ENCODE measurements at places on chromosomes 7 and 10.

GRCh38 chr10:15558136-15558535 lies 161.6 kb downstream of the ITGA8 start:
- no peak for DNase-seq

- DNase-seq = no peak
These were observed 1.2 kb downstream of the PLEKHA1 start for GRCh38 chr10:122375679-122376160.

DNA sequence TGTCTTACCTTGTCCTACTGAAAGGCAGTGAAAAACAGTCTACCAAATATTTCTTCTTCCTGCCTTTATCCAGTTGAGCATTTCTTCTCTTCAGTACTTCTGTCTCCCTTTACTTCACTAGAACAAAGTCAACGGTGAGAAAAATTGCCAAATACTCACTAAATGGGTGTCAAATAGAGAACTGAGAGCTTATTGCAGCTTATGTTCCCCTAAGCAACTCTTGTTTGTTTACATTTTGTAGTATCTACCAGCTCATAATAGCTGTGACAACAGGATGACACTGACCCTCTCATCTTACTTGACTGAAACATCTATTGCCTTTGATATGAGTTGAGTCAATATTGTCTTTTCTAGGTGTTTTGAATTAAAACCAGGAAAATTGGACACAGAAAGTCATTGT lies 327.9 kb upstream of the SORCS1 start:
- no peak for DNase-seq

DNA sequence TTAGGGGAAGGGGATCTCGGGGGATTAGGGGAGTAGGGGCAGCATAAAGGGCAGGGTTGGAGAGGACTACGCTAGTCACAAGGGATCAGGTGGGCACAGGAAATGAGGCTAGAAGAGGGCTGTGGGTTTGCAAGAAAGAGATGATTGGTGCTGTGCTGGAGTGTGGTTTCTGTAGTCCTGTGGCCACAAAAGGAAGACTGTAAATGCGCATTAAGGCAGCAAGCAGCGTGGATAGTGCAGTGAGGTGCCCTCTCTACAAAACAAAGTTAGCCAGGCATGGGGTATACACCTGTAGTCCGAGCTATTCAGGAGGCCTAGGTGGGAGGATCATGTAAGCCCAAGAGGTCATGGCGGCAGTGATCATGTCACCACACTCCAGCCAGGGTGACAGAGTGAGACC lies 212.1 kb downstream of the MLLT10 start:
- DNase-seq = no peak

GRCh38 chr10:98446151-98446660 lies 529 bp downstream of the HPS1 start:
- peak; percentile 40 for DNase-seq

DNA sequence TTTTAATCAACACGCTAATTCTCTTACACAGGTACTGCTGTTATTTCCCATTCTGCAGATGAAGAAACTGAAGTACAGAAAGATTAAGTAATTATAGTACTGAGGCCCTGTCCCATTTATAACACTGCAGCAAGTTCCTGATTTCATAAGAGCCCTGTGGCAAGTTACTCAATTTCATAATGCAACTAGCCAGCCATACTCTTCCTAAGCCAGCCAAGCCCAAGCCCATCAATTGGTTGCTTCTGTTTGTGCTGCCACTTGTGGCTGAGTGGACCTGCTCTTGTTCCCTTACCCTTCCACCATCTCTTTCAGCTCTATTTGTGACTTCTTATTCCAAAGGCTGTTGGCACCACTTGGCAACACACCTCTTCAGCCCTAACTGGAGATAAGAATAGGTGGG lies 19.7 kb upstream of the PRPF18 start:
- DNase-seq = no peak

DNA sequence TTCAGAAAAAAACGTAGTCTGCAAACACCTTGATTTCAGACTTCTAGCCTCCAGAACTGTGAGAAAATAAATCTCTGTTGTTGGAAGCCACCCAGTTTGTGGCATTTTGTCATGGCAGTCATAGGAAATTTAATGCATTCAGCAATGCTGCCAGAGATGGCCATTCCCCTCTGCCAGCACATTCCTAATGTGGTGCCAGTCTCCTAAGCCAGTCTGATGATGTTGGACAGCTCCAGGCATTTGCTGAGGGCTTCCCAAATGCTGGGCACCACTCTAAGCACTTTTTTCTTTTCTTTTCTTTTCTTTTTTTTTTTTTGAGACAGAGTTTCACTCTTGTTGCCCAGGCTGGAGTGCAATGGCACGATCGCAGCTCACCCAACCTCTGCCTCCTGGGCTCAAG lies 666.7 kb upstream of the C7orf33 start:
- DNase-seq = no peak

GRCh38 chr7:123537026-123537642 lies 2.7 kb upstream of the IQUB start:
- no peak for DNase-seq

DNA sequence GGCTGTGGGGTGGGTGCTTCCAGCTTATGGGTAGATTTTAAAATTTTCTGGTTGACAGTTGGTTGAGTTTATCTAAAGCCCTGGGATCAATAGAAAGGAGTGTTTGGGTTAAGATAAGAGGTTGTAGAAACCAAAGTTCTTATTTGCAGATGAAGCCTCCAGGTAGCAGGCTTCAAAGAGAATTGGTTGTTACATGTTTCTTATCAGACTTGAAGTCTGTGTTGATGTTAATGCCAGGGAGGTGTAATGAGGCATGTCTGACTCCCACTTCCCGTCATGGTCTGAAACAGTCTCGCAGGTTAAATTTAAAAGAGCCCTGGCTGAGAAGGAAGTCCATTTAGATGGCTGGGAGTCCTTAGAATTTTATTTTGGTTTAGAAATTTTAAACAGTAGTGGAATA lies 165.2 kb upstream of the TMEM72 start:
- DNase-seq = no peak

DNA sequence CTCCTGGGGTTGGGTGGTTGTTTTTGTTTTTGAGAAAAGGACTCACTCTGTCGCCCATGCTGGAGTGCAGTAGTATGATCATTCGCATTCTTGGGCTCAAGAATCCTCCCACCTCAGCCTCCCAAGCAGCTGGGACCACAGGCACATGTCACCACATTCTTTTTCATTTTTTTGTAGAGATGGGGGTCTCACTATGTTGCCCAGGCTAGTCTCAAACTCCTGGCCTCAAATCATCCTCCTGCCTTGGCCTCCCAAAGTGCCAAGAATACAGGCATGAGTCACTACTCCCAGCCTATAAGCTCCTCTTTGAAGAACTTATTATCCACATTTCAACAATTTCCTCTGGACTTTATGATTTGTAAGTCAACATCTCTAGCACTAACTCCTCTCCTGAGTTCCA lies 102.7 kb downstream of the KMT2C start:
- DNase-seq = no peak

DNA sequence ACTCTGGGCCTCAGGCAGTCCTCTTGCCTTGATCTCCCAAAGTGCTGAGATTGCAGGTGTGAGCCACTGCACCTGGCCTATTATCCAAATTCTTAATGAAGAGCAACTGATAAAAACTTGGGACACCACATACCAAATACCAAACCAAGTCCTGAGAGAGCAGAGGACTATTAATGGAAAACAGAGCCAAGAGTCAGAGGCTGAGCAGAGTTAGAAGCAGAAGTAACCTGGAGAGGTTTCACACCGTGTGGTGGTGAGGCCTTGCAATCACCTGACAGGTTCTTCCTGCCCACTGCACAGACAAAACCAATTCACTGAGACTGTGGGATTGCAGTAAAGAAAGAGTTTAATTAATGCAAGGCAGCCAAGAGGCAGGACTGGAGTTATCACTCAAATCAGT lies 16.0 kb downstream of the SSMEM1 start:
- no peak for DNase-seq

DNA sequence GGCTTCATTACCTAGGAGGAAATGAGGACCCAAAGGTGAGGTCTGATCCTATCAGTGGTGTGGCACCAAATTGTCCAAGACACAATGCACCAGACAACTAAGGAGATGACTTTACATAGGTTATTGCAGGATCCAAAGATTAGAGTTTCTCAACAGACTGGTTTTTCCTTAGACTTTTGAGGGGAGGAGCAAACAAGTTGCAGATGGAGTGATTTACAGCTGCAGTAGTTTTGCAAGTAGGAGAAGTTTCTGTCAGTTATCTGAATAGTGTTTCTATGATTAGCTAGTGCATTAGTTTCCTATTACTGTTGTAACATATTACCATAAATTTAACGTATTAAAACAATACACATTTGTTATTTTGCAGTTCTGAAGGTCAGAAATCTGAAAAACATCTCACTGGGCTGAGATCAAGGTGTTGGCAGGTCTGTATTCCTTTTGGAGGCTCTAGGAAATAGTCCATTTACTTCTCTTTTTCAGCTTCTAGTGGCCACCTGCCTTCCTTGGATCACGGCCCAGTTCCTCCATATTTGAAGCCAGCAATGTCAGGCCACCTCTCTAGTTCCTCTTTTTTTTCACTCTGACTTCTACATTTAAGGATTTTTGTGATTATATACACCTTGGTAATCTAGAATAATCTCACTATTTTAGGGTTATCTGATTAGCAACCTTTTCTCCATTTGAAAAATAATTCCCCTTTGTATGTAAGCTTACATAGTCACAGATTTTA lies 994.9 kb downstream of the REEP3 start:
- DNase-seq = no peak

- no peak for DNase-seq
These were observed 14.1 kb upstream of the TNPO3 start for GRCh38 chr7:129069021-129069420.

GRCh38 chr7:134320201-134320600 lies 3.5 kb upstream of the SLC35B4 start:
- DNase-seq = no peak

GRCh38 chr10:129774736-129775401 lies 189.2 kb downstream of the EBF3 start:
- no peak for DNase-seq

DNA sequence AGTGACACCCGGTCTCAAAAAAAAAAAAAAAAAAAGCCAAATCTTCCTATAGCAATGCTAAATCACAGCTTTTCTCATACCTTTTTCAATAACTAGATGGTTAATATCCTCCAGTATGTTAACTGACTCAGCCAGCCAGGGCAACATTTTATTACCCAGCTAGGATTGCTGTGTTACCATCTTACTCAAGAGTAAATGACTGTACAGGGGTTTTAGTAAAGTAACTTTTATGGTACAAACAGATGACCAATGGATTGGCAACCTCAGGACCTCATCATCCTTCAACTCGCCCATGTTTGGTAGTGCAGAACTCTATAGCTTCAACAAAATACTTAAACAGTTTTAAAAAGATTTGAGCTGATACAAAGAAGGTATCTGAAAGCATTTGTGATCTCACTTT lies 59.5 kb downstream of the HBP1 start:
- DNase-seq = no peak

DNA sequence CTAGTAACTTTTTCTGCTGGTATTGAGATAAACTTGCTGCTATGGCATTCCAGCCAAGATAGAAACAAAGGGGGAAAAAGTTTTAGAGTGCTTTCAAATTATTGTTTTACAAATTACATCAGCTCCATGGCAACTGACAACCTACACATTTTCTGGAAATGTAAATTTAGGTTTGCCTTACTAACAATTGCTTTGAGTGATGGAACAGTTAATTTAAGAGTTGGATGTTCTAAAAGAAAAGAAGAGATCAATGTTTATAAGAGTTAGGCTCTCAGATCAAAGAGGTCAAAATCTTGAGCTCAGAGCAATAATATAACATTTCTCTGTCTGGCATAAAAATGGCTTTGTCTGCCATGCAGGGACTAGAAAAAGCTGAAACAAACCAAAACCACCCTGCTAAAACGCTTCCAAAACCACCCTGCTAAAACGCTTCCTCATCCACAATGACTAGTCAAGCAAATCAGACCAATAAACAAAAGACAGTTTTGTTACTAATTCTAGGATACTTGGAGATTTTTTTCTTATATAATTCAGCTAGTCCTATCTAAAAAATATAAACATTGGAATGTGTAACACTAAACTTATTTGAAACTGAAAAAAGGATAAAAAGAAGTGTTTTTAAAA lies 32.3 kb downstream of the ORC5 start:
- no peak for DNase-seq

GRCh38 chr7:151115121-151115835 lies 29.0 kb downstream of the AGAP3 start:
- no peak for DNase-seq

DNA sequence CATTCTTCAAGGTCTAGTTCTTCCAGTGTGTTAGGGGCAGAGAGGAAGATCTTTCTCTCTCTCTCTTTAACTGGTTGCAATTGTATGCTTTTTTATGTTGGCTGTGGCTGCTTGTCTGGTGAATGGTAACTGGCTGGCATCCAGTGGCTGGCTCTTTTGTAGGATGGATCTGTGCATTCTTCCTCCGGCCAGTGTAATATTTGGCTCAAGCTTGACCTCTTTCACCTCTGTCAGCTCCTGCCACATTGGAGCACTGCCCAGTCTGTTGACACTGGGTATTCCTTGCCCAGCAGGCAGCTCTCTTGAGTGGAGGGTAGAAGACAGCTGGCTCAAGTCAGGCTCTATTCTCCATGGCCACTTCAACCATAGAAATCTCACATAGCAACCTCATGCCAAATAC lies 528.3 kb downstream of the PHTF2 start:
- DNase-seq = peak; percentile 71

DNA sequence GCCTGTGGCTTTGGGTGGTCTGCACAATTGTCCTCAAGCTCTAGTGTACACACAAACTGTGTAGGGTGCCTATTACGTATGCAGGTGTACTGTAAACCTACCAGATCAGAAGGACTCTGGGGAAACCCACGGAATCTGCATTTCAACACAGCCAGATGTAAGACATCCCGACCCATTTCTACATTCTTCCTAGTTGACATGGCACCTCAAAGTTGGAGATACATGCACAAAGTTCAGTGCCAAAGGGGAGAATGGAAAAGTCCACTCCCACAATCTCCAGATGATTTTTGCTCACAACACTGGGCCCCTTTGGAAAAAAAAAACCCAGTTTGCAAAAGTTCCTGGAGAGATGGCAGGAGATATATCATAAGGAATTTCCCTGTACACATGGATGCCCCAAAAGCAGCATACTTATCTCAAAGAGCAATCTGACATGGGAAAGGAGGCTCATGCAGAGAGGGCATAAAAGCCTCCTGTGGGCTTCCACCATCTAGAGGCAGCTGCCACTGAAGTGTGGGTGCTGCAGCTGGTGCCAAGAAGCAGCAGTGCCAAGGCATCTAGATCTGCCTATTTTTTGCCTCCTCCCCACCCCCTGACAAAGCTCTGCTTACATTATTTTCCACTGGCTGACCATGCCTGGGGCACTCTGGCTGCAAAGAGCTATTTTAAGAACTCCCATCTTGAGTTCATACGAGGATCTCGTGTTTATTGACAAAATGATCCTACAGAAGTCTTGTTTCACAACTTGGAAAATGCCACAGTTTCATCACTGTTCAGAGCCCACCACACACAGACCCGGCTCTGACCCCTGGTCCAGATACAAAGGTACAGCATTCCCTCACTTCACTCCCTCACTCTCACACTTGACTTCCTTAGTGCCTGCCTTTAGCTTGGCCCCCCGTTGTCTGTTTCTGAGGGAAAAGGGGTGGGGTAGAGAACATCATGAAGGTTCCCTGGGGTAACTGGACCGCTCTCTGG lies 12.9 kb downstream of the TECTB start:
- DNase-seq = no peak

Data from head of caudate nucleus (tissue), 42 donors.